Memory B cell (primary cell): ENCODE measurements at places on chromosomes 1 and 21.

- no peak for DNase-seq
Observed at GRCh38 chr1:174167265-174167803, 8.0 kb downstream of the RABGAP1L start.

DNA sequence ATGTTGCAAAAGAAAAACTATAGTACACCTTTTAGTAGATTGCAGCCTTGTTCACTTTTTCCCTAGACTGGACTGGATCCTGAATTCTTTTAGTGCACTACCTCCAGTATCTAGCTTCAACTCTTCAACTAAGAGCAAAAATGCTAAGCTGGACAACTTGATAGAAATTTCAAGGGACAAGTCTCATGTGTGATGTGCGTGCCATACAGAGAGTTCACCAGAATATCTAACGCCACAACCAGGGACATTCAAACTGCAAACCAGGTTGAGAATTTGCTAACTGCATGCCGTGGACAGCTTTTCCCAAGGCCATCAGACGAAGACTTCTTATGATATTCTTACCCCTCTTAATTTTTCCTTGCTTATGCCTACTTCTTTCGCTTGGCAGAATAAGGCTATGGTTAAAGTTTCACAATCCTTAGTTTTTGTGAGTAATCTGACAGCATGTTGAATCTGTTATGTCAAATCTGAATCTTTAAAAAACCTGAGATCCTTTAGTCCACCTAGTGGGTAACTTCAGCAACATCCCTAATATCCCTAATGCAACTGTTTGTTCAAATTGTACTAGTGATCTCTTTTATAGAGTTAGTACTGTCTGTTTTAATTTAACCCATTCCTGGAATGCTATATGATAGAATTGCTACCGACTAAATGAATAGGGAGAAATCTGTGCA, 66.4 kb downstream of the DDAH1 start:
- DNase-seq = no peak

- DNase-seq = no peak
Observed at GRCh38 chr1:11207898-11208611, 18.9 kb downstream of the ANGPTL7 start.

DNA sequence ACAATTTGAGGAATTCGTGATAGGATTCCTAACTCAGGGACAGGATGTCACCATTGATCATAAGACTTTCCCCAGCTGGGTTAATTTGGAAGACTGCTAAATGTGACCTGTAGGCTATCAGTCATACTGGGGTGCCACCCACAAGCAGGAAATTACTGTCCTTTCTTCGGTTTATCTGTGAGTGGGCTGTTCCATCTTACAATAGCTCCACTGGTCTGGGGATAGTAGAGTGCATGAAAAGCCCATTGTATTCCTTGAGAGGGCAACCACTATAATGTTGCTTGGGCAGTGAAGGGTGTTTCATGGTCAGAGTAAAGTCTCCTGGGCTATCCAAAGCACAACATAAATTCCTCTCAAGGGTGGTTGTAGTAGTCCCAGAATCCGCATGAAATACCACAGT, 1523.0 kb upstream of the B3GALT2 start:
- no peak for DNase-seq

DNA sequence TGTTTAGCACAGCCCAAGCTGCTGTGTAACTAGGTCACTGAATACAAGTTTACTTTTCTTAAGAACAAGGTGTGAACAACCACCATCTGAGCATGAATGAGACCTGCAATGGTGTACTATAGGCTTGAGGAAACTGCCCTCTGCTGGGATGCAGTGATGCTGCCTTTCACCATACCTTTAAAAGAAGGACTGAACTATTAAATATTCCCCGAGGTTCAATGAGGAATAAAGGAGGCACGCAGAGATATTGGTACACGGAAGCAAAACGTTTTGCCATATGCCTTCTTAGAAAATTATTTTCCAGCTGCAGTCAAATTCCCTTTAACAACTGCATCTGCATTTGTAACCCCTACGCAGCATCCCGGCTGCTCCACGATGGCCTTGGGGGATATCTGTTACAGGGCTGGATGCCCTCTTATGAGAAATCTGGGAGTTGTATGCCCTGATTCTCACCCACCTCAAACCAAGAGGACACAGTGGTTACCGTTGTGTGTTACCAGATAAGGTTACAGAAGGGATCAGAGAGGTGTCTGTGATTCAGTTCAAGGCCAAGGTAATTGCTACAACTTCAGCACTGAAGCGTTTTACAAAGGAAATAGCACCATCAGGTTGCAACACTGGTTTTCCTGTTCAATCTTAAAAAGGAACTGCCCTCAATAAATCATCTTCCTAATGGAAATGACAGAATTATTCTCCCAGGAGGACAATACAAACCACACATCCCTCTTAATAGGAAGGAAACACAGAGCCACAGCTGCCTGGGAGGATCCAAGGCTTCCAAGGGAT, 470.5 kb downstream of the LTN1 start:
- DNase-seq = no peak

- DNase-seq = no peak
Observed at GRCh38 chr1:6384962-6385361, 8.6 kb downstream of the ACOT7 start.

DNA sequence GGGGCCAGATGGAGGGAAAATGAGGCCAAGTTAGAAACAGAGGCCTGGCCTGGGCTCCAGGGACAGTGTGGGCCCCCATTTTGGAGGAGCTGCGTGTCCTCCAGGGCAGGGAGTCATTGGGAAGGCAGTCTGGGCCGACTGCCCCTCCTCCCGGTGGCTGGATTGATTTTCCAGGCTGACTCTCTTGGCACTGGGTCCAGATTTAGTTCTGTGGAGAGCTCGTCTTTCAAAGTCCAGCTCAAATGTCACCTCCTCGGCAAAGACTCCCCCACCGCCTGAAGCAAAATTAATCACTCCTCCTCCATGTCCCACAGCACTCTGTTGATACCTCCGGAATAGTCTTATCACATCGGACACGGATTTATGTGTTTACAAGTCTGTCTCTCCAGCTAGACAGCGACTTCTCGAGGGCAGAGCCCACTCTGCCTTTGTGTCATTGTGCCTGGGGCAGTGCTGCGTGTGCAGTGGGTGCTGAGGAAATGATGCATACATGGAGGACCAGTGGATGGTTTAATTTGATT, 175.1 kb downstream of the CAMTA1 start:
- DNase-seq = no peak

GRCh38 chr1:76095802-76096201, 21.3 kb downstream of the ST6GALNAC3 start:
- DNase-seq = no peak

- no peak for DNase-seq
Observed at GRCh38 chr1:110523011-110523410, 4.0 kb upstream of the KCNA10 start.

DNA sequence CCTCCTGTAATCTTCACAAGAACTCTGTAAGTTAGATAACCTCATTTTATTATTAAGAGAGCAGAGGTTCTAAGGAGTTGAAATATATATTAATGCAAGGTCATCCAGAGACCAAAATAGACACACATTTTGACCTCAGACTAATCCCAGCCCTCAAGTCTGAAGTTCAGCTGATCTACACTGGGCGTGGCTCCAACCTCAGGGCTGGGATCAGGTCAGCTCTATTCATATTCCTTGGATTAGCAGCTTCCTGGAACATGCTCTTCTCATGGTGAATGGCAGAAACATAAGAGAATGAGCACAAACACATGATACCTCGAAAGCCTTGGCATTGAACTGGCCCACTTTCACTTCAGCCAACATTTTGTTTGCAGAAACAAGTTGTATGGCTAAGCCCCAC, 200.8 kb upstream of the ST6GALNAC5 start:
- no peak for DNase-seq

DNA sequence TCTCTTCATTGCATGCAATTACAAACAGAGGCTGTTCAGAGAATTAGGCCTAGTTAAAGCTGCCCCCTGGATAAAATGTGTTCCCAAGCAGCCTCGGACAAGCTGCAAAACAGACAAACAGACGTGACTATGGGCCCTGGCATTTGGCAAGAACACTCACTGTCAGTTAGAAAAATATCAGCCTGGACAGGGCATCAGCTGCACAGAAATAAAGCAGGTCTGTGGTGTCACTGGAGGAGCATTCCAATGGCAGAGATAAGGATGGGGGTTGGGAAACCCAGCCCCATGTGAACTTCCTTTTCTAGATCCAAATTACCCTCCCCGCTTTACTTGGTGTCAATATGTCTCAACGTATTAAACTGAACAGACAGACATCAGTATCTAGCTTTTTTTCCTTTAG, 177.1 kb downstream of the GPATCH2 start:
- no peak for DNase-seq

- DNase-seq = no peak
Observed at GRCh38 chr1:22781483-22781882, 70.8 kb downstream of the EPHB2 start.

GRCh38 chr1:95022644-95022926, 50.2 kb downstream of the ALG14 start:
- no peak for DNase-seq

DNA sequence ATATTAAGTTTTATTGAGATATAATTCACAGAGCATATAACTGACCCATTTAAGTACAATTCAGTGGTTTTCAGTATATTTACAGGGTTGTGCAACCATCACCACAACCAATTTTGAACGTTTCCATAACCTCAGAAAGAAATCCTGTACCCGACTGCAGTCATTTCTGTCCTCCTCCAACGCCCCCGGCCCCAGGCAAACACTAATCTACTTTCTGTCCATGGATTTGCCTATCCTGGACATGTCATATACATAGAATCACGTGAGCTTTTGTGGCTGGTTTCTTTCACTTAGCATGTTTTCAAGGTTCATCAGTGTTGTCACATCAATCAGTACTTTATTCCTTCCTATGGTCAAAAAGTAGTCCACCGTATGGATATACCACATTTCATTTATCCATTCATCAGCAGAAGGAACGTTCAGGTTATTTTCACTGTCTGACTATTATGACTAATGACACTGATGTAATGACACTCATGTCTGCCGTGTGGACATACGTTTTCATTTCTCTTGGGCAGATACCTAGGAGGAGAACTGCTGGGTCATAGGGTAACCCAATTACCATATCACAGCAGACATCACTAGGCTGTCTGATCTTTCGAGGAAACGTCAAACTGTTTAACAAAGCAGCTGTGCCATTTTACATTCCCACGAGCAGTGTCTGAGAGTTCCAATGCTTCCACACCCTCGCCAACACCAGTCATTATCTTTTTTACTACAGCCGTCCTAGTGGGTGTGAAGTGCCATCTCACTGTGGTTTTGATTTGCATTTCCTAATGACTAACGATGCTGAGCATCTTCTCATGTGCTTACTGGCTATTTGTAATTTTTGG, 30.8 kb downstream of the MRPL37 start:
- no peak for DNase-seq

- peak; percentile 49 for DNase-seq
Observed at GRCh38 chr1:20404466-20404865, 81.5 kb downstream of the CAMK2N1 start.

GRCh38 chr1:71019233-71019969, 28.2 kb downstream of the PTGER3 start:
- no peak for DNase-seq

DNA sequence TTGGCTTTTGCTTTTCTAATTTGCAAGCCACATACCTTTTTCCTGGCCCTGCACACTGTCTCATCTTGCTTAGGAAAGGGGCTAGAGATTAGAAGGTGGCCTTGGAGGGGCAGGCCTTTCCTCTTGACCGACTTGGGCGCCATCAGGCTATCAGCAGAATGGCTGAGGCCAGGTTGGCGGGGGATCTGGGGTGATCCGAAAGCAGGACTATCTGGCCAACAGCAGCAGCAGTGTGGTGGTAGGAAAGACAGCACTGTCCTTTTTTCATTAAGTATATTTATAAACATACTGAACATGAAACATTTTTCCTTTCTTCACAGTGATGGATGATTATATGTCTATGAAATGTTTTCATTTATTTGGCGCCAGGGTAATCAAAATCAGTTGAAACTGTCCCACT, 23.5 kb upstream of the RUNX1 start:
- no peak for DNase-seq

GRCh38 chr1:118075116-118075515, 109.9 kb downstream of the SPAG17 start:
- no peak for DNase-seq

- DNase-seq = no peak
Observed at GRCh38 chr1:77548285-77548684, 134.2 kb downstream of the ZZZ3 start.

DNA sequence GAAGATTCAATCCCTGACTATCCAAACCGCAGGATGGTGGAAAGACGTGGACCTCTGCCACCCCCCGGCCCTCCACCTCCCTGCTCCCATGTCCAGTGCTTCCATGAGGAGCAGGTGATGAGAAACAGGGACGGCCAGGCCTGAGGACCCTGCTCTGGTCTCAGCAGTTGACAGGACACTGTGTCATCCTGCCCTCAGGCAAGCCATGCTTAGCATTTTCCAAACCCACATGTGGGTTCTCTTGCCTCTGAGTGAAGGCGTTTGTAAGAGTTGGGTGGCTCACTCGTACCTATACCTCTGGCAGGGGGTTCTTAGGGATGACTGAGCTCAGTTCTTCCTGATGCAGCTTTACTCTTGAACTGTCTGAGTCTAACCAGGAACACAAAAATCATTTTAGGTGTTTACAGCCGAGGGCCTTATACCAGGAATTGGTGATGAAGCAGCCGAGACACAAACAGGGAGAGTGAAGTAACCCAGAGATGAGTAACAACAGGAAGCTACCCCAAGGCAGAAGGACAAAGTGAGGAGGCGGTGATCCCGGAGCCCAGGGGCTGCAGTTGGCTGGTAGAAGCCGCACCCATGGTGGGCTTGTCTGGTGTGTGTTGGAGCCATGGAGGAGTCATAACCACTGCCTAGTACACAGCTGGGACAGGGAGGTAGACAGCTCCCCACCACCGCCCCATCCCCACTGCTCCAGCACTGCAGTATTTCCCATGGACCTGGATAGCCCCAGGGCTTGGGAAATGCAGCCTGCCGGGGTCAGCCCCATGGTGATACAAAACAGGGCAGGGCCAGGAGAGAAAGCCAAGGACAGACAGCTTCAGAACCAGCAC, 21.4 kb downstream of the MYBPH start:
- DNase-seq = no peak

DNA sequence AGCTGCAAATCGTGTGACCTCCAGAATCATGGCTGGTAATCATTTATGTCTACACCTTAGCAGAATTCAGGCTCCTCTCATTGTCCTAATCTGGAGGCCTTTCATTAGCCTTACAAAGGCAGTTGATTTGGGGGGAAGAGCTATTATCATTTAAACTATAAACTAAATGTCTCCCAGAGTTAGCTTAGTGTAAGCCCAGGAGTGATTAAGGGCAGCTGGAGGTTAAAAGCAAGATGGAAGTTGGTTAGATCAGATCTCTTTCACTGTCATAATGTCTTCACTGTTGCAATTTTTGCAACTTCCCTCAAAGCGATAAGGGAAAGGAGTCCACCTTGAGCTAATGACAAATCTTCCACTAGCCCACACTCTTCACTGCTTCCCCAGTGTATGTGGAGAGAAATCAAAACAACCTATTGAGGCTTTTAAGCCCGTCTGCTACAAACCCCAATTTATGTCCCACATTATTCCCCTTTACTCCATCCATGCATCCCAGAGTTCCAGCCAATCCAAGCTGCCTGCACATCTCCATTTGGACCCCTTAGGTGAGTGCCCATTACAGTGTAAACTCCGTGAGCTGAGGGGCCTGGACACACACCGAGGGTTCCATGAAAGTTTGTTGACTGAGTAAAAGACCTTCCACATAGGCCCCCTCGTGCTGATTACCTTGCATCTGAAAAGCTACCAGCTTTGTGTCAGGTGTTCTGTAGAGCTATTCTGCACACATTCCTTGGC, 61.5 kb upstream of the KLHDC7A start:
- DNase-seq = no peak

- DNase-seq = no peak
Observed at GRCh38 chr1:232667778-232668165, 37.8 kb upstream of the SIPA1L2 start.
